Stimulated activated CD4-positive, alpha-beta T cell treated with anti-CD3 and anti-CD28 coated beads, TNF-alpha, amount 100 ng/mL, for 1 hour (primary cell): ENCODE measurements at places on chromosomes 12 and 14.

DNA sequence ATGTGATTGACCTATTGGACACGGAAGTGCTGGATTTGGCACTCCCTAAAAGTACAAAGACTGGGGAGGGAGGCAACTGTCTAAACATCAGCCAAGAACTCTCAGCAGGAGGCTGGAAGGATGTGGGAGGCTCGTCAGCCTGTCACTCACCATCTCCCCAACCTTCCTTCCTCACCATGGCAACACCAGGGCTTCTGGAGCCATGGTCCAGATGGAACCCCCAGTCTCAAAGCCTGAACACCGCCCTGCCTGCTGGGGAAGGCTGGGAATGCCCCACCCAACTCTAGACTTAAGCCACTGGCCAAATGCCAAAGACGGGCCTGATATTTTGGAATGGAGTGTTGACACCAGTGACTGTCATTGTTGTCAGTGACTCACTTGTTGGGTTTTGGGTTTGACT, 55.3 kb downstream of the GALNT16 start:
- no peak for DNase-seq

- DNase-seq, result no peak
Measured at GRCh38 chr14:102196902-102197230, 57.2 kb downstream of the WDR20 start.

DNA sequence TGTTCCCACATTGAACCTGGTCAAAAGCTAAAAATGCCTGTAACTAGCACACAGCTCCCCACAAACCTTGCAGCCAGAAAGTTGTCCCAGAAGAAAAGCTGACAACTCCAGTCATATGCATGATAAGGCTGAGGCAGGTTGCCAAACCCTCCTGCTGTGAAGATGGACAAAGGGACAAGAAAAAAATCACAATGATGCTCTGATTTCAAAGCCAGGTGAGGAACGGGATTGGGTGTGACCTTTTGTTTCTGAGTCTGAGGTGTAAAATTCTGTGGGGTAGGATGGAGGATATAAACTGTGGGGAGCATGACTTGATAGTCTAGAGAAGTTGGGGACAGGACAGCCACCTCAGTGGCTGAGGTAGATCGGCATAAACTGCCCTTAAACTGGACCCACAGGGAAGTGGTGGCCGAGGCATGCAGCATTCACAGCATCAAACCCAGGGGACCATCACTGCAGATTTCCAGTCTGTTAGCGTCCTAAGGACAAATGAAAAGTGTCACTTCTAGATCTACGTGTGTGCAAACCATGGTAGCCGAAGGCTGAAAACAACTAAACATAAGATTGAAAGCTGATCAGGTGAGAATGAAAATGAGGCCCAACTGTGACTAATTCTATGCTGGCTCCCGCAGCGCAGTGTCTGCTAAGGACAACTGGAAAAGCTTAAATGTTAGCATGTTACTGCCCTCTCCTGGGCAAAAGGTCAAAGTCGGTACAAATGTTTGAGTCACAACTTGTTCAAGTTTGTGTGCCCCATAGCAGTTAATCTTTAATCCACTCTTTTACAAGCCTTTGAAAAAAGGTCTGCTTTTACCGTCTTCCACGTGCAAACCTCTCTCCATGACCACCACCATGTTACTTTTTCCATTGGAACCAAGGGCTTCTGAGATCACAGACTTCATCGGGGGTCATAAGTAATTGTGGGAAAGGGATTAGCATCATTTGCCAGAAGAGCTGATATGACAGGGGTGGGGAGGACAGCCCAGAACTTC, 39.8 kb downstream of the GRIN2B start:
- DNase-seq, result no peak

DNA sequence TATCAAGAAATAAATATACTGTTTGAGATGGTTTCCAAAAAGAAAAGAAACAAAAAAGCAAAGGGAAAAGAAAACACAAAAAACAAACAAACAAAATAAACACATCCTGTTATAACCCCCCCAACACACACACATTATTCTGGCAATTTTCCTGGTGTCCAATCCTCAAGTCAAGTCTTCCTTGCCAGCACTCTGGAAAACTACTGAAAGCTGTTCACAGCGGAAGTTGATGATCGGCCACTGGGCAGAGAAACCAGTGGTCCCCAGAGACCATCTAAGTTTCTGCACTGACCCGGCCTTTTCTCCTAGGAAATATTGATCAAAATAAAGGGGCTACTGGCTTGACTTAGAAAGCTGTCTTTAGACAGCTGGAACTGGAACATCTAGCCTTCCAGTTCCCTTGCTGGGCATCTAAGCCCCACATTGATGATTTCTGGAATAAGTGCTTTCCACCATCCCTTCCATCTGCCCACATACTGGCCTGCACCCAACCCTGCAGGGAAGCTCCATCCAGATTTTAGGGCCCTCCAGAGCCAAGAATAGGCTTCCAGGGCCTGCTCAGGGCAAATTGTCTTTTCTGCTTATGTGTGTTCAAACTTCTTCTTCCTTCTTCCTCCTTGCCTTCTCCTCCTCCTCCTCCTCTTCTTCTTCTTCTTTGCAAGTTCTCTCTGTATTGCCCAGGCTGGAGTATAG, 11.6 kb upstream of the PPP1CC start:
- DNase-seq, result no peak

GRCh38 chr14:64349741-64350490, 38.2 kb upstream of the MTHFD1 start:
- no peak for DNase-seq

GRCh38 chr12:630656-631632, 32.3 kb downstream of the NINJ2 start:
- DNase-seq, result peak; percentile 35

DNA sequence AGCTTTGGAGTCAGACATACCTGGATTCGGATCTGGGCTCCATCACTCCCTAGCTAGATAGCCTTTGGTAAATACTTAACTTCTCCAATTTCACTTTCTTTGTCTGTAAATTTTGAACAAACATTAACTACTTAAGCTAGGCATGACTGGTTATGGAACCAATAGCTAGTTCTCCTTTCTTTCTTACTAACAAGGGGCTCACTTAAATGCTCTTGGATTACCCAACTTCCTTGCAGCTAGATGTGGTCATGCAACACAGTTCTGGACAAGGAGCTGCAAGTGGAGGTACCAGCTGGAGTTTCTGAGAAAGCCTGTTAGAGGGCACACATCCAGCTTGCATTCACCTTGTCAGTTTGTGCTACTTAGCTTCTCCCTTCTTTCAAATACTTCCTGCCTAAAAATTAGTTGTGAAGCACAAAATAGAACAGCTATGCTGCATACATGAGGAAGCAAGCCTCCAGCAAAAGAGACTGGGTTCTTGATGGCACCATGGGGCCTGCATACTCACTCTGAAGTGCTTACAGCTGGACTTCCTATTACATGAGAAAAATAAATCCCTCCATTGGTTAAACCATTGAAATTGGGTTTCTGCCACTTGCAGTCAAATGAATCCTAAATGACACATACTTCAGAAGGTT, 210.1 kb upstream of the EEA1 start:
- no peak for DNase-seq

GRCh38 chr12:107027636-107028053, 40.7 kb upstream of the MTERF2 start:
- no peak for DNase-seq
